Right forelimb (tissue), 1 donor: ENCODE measurements at places on chromosomes 2 and 18.

DNA sequence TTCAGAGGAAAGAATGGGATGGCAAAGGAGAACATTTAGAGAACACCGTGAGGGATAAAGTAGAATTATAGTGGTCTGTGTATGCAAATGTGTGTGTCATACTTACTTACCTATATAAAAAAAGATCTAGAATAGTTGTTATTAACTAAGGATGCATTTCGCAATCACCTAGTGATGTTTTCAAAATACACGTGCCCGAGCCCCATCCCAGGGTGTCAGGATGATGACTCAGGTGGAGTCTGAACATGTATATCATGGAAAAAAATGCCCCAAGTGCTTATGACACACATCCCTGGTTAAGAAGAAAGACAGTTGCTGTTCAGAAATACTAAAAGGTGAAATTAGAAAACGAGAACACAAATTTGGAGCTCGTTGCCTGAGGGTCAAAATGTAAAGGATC is 109.0 kb downstream of the CERS6 start:
- DNase-seq: no peak

- no peak for DNase-seq
These were observed 490.0 kb upstream of the HS6ST1 start for GRCh38 chr2:128808462-128809258.

DNA sequence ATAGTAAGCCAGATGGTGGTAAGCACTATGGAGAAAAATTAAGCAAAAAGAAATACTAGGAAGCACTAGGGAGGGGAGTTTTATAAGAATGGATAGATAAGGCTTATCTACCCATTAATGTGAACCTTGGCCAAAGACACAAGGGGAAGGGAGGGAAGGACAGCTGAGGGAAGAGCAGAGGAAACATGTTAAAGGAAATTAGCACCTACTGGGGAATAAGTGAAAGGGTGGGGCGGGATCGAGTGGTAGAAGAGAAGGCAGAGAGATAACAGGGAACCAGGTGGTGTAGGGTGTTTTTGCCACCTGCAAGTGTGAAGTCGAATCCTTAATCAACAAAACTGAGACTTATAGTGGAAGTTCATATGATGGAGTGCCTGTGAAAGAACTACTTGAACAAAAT is 1.7 kb downstream of the UNC80 start:
- no peak for DNase-seq

- no peak for DNase-seq
These were observed 80.4 kb downstream of the EPB41L3 start for GRCh38 chr18:5463390-5463789.

- DNase-seq: no peak
These were observed 60.6 kb downstream of the PTPN4 start for GRCh38 chr2:119820275-119820674.

DNA sequence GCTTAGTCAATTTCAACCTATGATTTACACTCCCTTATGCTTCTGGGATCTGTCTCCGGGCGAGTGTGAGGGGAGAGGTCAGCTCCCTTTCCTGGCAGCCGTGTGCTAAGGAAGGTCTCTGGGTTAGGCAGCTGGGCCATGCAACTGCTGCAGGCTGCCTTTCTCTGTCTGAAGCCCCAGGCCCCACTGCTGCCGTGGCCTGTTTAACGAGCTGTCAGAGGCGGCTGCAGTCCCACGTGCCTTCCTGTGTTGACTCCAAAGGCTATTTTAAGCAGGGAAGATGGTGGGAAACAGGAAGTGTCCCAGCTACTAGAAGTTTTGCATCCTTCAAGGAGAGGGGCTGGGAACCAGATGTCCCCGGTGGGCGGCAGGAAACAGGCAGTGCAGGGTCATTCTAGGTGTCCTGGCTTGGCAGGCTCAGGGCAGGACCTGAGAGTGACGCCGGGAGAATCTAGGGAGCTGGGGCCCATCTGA is 186.4 kb downstream of the TNS1 start:
- DNase-seq: peak; percentile 77
